ENCODE measurements at places on chromosomes 12 and 14.

- DNase-seq, result peak; percentile 49
These were observed 9.9 kb downstream of the BCL7A start for GRCh38 chr12:122031342-122032216.

- no peak for DNase-seq
These were observed 268.1 kb downstream of the EGLN3 start for GRCh38 chr14:33682760-33683159.

- no peak for DNase-seq
These were observed 12.9 kb upstream of the EPS8 start for GRCh38 chr12:15801770-15802744.

- DNase-seq, result no peak
These were observed 137.6 kb upstream of the TMTC1 start for GRCh38 chr12:29921307-29921706.

DNA sequence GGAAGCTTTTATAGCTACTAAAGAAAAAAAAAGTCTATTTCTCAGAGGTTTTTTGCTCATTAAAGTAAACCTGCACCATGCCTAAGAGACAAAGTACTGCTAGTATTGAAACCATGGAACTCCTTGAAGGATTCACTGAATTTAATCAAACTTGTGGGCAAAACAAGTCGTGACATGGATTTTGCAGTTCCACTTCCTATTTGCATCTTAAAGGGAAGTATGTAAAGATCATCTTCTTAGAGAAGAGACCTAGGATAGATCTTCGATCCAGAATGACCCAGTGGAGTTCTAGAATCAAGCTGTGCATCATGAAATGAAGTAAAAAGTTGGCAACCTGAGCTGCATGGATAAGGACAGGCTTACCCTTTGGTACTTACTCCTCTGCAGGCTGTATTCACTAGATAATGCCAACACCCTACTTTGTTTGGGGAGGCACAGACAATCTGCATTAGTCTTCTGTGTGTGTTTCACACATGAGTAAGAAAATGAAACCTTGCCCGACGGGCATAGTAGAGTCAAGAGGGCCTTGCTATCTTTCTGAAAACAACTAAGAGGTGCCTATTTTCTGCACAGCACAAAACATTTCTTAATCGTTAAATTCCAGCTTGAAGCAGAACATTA lies 1.9 kb downstream of the GNG2 start:
- DNase-seq, result peak; percentile 32

GRCh38 chr12:55068416-55069010 lies 48.7 kb downstream of the NEUROD4 start:
- peak; percentile 71 for DNase-seq

DNA sequence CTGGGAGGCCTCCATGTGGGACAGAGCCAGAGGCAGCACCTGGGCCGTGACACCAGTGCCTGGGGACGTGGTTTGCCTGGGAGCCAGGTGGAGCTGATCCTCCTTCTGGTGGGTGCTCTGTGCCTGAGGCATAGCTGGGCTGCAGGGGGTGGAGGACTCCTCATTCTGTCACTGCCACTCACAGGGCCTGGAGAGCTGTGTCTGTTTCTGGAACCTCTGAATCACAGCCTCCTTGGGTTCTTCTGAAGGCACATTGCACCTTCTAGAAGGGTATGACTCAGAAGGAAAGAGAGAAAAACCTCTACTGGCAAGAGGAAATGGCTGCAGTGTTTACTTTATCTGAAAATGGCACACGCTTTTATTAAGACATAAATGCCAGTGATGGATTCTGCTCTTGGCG lies 659.8 kb downstream of the VRK1 start:
- no peak for DNase-seq

GRCh38 chr12:23238957-23239356 lies 614.0 kb downstream of the ETNK1 start:
- DNase-seq, result no peak

GRCh38 chr12:56190695-56191155 lies 1.4 kb upstream of the SMARCC2 start:
- no peak for DNase-seq

DNA sequence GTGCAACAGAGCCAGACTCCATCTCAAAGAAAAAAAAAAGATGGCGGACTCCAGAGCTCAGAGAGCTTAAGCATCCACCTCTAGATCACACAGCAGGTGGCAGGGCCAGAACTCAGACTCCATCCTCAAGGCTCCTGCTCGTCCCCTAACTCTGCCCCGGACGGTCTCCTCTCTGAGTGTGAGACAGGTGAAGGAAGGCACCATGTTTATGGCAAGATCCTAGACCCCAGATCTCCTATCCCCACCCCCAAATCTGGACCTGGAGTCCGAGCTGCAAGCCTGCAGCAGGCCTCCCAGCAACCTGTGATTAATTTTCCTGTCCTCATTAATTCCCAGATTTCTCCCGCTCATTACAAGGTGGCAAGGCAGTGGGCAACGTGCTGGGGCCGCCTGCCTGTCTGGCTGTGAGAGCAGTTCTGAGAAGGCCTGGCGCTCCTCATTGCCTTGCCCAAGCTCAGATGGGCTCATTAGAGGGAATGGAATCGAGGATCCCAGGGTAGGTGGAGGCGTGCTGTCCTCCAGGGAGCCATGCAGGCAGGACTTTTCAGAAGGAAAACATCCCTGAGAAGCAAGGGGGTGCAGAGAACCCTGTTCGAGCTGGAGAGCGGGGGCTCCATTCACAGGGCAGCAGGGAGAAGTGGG lies 296.6 kb upstream of the RTL1 start:
- no peak for DNase-seq

DNA sequence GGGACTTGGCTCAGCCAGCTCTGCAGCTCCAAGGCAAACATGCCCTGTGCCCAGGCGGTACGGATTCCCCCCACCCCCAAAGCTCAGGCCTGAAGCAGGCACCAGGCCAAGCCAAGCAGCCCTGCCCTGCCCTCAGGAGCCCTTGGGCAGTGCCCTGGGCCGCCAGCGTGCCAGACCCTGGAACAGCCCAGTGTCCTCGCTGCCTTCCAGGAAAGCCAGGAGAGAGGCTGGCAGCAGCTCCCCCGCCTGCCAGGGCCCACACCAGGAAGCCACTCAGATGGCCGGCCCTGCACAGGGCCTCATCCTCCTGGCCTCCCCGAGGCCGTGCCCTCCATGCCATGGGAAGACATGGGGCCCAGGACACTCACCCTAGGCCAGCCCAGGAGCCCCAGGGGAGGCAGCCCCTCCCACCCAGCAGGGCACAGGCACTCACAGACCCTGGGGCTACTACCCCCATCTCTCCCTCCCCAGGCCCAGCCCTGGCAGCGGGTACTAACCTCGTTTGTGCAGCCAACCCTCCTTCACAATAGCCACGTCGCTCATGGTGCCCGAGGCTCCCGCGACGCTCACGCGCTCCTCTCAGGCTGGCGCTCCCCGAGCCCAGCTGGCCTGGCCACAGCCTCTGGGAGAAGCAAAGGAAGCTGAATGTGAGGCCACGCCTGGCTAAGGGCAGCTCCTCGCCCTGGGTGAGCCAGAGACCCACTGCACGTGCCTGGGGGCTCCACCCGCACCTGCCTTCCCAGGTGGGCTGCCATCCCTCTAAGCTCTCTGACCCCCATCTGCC lies 3.3 kb downstream of the AKT1 start:
- no peak for DNase-seq

DNA sequence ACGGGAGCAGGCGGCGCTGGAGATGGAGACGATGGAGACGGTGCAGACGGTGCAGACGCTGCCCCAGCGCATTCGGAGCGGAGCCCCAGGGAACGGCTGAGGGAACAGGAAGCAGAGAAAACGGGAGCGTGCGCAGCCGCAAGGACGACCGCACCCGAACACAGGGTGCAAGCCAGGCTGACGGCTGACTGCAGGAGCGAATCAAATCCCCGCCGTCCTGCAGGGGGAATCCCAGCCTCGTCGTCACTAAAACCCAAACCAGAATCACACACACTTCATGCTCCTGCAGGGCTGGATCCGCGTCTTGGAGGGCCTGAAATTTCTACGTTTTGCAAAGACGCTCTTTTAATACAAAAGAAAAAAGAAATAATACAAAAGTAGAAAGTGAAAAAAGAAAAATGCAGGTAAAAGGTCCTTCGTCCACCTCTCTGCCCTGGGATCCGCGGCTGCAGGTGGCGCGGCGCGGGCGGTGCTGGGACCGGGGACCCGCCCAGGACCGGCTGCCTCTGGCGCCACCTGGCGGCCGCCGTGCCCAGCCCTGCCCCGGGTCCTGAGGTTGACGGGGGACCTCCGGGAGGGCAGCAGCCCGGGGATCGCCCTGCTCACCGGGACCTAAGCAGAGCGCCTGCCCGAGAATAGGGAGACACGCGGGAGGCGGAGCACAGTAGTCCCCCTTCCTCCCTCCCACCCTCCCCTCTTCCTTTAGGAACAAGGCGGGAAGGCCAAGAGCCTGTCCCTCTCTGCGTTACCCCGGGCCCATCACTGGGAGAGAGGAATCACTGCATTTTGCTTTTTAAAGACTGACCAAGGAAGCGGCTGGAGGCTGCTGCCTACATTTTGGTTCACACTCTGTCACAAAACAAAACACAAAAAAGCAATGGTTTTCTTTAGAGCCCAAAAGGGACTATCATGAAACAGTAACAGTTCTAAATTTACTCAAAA lies 20.1 kb downstream of the STX2 start:
- peak; percentile 57 for DNase-seq

DNA sequence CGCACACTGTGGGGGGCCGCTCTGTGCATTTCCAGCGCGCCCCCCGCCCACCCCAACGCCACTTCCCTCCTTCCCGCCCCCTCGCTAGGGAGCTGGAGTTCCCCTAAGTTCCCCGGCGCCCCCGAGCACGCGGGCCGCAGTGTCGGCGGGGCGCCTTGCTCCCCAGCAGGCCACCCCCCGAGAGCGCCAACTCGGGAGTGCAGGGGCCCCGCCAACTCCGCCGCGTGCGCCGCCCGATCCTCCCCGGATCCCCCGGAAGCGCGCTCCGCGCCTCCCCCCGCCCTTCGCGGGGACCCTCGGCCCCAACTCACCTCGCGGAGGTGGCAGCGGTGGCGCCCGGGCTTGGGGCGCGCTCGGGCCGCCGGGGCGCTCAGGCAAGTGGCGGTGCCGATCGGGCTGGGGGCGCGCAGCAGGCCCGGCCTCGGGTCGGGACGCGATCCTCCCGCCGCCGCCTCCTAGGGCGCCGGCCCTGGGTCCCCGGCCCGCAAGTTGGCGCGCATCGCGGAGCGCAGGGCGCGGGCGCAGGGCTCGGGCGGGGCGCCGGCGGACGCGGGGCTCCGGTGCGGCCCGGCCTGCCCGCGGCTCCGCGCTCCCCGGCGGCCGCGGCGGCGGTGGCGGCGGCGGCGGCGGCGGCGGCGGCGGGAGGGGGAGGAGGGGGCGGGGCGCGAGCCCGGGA lies at the start of gene NCOR2:
NCOR2 (minus strand) TSS at position 616 of the 676 bp plus-strand sequence. CDS start 72,361 bp downstream, outside the sequence.
- peak; percentile 74 for DNase-seq

DNA sequence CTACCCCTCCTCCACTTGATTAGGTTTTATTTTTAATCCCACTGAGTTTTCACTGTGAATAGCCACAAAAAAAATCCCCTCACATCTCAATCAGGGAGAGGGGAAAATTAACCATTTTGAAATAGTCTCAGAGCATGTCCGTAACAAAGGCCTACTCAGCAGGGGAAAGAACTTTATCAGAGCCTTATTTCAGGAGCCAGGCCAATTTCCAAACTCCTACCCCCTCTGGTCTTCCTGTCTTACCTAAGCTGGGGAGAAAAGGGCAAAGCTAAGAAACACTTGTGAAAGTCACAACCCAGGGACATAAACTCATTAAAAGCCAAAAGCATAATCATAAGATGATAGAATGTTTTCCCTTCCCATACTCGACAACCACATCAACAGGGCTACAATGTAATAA lies 260.3 kb upstream of the DIO3 start:
- no peak for DNase-seq

- DNase-seq, result no peak
These were observed 52.4 kb downstream of the ARL6IP4 start for GRCh38 chr12:123032736-123033391.

- DNase-seq, result no peak
These were observed 108.5 kb downstream of the GCH1 start for GRCh38 chr14:54794159-54794558.

- DNase-seq, result peak; percentile 70
These were observed 3.0 kb upstream of the FNTB start for GRCh38 chr14:64983439-64984310.

DNA sequence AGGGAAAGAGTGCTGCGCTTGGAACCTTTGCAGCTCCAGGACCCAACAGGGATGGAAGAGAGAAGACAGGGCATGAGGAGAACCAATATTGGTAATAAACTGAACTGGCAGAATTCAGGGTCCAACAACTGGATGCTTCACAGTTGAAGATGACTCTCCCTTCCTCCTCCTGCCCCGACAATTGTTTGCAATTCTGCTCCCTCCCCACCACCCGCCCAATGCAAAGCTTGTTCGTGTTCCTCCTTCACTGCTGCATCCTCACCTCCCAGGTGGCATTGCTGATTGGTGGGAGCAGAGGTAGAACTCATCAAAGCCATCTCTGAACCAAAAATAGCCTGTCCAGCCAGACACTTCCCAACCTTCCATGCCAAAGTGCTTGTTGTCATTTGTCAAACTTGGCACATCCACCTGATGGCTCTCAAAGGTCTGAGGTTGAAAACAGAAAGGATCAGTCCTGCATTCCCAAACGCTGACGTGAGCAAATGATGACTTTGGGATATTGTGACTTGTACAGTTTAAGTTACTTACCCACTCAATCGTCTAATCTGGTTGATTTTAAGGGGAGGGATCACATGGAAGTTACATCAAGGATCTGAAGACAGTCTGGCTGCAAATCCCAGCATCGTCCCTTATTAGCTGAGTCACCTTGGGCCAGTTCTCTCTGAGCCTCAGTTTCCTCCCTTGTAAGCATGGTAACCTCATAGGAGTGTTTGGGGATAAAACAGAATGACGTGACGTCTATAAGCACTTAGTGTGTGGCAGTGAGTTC lies 242.6 kb upstream of the CRY1 start:
- DNase-seq, result no peak

GRCh38 chr12:106181401-106182114 lies 42.8 kb upstream of the NUAK1 start:
- no peak for DNase-seq

GRCh38 chr14:58353516-58354299 lies 42.0 kb upstream of the TOMM20L start:
- no peak for DNase-seq

DNA sequence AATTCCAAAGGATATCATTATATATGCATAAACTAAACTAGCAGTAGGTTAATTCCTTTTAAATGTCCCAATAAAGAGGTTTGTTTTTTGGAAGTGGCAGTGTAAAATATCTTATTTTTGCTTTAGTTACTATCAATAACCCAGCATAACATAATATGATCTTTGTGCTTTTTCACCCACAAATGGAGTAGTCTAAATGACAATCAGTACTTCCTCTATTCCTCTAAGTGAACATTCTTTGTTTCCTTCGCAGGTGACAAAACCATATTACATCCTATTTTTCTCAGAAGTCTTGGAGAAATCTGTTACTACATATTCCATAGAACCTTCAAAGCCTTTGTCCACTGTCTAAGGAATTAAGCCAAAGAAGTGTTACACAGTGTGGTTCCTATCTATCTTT lies 62.5 kb downstream of the MED13L start:
- no peak for DNase-seq

GRCh38 chr14:103028161-103028767 lies 29.1 kb downstream of the CDC42BPB start:
- no peak for DNase-seq

DNA sequence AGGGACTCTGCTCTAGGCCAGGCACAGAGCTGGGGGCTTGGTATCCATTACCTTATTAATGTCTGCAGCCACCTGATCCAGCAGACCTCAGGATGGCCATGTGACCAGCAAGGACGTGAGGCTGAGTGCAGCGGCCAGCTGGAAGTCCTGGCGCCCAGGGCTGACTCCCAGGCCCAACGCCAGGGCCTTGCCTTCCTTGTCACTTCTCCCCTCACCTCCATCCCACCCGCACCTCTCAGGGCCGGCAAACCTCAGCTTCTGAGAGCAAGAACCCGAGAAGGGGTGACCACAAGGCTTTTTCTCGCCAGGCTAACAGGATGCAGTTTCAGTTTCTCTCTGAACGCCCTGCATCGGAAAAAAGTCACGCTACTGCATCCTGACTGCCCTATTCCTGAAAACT lies 15.4 kb downstream of the RAB35 start:
- DNase-seq, result no peak

Measured in OCI-LY7 (cell line).